Activated CD4-positive, alpha-beta T cell treated with anti-CD3 and anti-CD28 coated beads, Interleukin-10, Interleukin-2, amounts not matched to agents 100 ng/mL and 50 ng/mL, durations not matched to agents 16 hours and 8 hours (primary cell): ENCODE measurements at places on chromosomes 7 and 10.

DNA sequence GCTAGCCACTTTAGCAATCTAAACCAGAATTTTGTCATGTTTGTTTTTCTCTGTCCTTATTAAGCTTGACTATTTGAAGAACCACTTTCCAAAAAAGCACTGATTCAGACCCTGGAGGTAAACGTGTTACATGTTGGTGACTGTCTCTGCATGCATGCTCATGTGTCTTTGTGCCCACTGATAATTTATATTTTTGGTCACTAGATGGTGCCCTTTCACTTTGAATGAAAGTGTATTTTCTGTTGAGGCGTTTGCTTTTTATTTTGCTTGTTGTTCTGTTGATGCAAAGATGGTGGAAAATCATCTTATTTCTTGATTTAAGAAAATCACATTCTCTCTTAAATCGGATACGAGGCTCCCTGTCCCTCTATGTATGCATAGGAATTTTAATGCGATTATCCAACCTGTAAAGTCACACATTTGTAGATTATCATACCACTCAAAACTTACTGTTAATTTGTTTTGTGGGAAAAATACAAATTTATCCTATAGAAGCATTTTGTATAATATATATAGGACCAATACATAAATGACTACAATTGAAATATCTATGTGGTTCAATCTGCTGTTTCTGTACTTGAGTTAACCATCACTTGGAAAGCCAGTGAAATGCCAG, 269.3 kb downstream of the BICC1 start:
- peak; percentile 49 for DNase-seq

DNA sequence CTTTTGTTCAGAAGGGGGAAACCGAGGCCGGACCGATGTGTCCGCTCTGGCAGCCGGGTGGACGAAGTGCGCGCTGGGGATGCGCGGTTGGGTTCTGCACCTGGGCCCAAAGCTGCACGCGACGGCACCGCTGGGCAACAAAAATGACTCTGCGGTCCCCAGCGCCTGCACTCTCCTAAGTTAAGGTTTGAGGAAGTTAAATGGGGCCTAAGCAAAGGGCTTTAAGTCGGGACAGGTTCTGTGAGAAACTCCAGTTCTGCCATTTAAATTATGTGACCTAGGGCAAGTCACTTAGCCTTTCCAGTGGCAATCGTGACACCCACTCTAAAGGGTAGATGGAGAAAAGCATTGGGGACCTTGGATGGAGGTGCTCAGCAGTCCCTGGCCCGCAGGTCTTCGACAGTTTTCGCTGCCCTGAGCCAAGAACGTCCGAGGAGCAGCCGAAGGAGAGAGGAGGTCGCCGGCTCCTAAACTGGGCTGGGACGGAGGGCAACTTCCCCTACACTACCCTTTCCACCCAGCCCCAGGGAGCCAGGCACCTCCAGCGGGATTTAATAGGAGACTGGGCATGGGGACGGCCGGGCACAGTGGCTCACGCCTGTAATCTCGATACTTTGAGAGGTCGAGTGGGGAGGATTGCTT, 534 bp upstream of the ACBD5 start:
- no peak for DNase-seq

DNA sequence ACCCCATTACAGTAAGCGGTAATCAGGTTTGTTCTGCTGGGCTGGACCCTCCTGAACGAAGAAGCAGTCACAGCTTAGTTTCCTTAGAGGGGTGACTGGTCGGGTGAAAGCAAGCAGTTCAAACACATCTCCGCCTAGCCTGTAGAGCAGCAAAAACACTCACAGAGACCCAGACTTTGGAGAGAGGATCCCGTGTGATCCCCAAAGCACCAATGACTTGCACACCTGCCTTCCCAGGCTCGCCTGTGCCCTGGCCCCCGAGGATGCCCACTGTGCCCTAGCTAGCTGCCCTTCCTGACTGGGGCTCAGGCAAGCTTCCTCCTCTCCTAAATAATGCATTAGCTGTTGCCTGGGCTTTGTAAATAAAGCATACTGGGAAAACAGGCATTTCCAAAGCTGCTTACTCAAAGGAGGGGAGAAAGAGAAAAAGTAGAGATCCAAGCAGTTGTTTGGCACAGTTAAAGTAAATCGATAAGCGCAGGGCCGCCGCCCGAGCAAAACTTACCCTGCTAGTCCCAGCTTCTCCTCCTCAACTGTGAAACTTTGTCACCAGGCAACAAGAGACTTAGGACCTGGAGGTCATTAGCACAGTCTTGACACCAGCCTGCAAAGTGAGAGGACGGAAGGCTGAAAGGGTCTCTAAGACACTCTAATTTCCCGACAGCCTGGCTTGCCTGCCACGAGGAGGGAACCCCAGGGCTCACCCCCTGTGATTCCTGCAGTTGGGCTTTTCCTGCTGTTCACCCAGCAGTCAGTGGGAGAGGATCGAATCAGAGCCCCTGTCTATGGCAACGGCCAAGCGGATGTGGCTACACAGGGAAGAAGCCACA, 4.8 kb downstream of the LRRC18 start:
- no peak for DNase-seq

GRCh38 chr10:50362547-50363125, 111.3 kb upstream of the ASAH2 start:
- DNase-seq: no peak

GRCh38 chr7:84100866-84101265, 93.7 kb downstream of the SEMA3A start:
- no peak for DNase-seq

DNA sequence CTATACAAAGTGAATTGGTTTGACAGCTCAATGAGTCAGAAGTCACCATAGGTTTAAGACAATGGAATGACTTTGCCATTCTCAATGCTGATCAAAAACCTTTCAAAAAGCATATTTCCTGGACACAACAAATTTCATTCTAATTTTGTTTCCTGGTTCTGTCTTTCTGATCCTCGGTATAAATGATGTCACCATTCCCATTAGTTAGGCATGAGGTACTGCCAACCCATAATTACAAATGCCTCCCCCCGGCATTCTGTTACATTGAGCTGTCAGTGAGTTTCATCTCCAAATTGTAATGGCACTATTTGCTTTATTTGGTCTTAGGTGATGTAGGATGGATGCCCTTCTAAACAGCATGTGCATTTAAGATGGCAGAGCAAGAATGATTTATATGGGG, 81.7 kb upstream of the NFE2L3 start:
- DNase-seq: no peak

GRCh38 chr7:2050511-2050866, 182.3 kb downstream of the MAD1L1 start:
- no peak for DNase-seq

GRCh38 chr7:100152937-100153666, 4.4 kb downstream of the LAMTOR4 start:
- DNase-seq: no peak

DNA sequence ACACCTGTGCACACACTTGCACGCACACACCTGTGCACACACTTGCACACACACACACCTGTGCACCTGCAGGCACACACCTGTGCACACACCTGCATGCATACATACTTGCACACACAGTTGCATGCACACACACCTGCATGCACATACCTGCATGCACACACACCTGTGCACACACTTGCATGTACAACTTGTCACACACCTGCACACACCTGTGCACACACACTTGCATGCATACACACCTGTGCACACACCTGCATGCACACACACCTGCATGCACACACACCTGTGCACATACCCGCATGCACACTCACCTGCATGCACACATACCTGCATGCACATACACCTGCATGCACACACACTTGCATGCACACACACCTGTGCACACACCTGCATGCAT, 150.1 kb upstream of the RHEB start:
- DNase-seq: no peak

DNA sequence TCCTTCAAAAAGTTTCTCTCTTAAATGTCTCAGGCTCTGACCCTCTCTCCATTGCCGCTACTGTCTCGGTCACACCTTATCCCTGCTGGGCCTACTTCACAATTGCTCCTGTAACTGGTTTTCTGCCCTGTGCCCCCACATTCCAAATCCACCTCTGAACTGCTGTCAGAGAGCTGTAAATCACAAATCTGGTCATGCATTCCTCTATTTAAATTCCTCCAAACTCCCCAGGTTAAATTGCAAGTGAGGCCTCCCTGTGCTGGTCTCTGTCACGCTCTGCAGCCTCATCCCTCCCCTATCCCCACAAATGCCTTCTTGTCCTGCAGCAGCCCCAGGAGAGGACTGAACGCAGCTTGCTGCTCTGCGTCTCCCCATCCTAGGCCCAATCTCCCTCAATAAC, 40.4 kb upstream of the CDCA7L start:
- DNase-seq: no peak

DNA sequence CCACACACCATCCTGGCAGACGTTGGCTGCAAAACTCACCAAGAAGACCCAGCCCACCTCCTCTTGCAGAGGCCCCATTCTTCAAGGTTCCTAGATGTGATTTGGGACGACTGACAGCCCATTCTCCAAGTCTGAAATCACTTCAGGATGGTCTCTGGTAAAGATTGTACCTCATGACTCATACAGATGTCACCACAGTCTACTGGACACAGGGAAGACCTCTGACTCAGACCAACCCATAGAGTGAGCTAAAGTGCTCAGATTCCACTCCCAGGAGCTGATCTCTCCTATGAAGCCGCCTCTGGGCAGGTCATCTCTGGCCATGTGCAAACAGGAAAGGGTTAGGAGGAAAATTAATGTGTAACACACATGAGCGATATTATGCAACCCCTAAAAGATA, 102.4 kb upstream of the VWC2 start:
- DNase-seq: no peak

- no peak for DNase-seq
Observed at GRCh38 chr7:153188630-153189029, 429.1 kb downstream of the ACTR3B start.

DNA sequence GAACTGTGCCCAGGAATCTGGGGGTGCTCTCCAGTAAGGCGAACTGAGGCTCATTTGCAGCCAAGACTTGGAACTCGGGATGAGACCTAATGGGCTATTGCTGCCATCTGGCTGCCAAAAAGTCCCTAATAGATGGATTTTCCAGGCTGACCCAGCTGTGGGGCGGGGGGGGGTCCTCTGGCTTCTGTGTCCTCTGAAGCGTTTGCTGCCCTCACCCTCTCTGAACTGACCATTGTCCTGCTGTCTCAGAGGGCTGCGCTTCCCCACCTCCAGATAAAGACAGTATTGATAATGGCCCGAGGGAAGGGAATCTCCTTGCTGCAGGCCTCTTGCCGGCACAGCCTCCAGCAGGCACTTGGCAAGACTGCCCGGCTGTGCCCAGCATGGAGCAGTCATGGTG, 46.6 kb downstream of the CLEC2L start:
- DNase-seq: no peak

GRCh38 chr7:4074407-4074806, 607.7 kb upstream of the FOXK1 start:
- DNase-seq: no peak

- no peak for DNase-seq
Observed at GRCh38 chr7:7100432-7100849, 81.9 kb upstream of the C1GALT1 start.

GRCh38 chr10:127919418-127920271, 12.7 kb downstream of the PTPRE start:
- peak; percentile 14 for DNase-seq

GRCh38 chr7:55508221-55509011, 63.9 kb downstream of the VOPP1 start:
- peak; percentile 70 for DNase-seq

DNA sequence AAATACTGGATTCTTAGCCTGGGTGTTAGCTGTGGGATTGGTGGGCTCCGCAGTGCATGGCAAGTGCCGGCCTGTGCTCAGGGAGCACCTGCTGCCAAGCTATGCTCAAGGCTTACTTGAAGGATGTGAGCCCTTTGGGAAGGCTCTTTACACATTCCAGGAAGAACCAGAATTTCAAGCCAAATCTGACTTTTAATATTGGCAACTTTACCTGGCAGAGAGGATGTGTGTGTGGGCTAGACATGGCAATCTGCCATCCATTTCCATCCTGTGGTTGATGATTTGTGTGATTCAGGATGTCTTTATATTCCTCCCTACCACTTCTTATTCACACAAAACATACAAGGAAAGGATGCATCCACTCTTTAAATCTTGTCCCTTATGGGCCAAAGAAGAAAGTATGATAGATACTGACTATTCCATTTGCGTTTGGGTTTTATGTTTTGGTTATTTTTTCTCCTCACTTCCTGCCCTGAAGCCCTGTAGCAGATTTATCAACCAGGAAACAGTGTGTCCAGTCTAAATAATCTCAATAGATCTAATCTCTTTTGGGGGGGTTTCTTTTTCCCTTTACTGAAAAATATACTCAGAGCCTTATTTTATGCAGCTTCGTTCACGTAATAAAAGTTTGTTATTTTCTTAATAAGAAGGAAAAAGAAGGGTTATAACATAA, 247.1 kb downstream of the COBL start:
- DNase-seq: no peak

GRCh38 chr7:47371733-47372368, 210.1 kb downstream of the TNS3 start:
- no peak for DNase-seq

DNA sequence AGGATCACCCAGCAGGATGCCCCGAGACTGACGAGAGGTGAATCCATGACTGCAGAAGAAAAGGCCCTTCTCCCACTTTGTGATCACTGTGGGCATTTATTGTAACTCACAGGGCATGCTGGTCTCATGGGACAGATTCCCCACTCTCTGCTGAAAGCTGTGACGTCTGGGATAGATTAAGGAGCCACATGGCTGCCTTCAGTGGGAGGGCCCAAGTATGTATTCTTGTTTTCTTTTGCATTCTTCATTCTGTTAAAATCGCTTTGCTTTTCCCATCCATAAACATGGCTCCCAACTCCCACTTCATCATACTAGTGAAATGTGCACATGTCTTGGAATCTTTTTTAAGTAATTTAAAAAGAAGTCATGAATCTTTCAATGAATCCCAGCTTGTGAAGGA, 67.2 kb downstream of the FAM107B start:
- no peak for DNase-seq

DNA sequence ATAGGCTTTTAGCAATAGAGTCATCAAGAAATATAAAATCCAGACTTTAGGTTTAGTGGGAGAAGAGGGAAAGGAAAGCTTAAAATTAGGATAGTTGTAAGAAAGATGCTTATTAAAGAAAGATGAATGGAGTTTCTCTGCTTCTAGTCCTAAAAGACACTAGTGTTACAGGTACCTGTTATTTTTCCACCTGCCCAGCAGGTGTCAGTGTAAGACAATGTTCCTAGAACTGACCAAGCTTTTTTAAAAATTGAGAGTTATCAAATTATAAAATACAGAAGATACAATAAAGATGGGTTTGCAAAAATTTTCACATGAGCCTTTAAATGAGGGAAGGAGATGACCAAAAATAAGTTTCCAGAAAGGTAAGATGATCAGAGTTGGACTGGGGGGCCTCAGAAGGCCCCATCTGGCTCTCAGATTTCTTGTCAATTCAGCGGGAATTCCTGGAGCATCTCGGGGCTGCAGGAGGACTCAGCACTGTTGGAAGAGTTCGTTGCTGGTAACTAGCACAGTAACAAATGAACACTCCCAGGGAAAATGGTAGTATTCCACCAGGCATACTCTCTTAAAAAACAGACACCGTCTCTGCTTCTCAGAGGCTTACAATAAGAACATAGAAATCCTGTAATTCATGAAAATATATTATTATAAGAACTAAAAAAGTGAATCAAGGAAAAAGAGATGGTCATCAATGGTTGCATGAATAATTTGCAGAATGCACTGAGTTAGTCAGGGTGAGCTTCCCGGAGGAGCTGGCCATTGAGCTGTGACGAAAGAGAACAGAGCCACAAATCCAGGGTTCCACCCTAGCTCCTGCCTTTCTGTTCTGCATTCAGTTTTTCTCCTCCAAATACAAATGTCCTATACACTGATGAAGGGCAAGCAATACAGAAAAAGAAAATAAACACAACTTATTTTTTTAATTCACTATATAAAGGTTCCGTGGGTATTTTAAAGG, 71.8 kb upstream of the PIK3CG start:
- DNase-seq: peak; percentile 45
